ENCODE measurements at places on chromosomes 2 and 18.
A peak's percentile ranks its signal among the peaks of the same experiment; 100 is the strongest.

DNA sequence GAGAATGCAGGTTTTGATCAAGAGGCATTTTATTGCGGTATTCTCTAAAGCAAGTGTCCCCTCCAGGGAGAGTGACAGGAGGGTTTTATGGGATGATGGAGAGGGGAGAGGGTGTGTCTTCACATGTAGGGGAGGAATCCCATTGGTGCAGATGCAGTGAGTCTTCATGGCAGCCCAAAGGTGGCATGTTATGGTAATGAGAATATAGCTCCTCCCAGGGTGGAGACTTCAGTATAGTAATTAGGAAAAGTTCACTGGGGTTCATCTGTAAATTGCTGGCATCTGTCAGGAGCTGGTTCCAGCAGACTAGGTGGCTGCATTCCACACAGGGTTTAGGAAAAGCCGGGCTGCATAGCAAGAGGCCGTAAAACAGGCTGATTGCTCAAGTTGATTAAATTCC, 230.7 kb upstream of the CCDC68 start:
- DNase-seq: no peak

GRCh38 chr2:144156736-144157640, 362.9 kb downstream of the ZEB2 start:
- DNase-seq: no peak

GRCh38 chr18:6405237-6406074, 9.3 kb downstream of the L3MBTL4 start:
- no peak for DNase-seq

- DNase-seq: no peak
Measured at GRCh38 chr2:179932786-179933185, 71.4 kb upstream of the ZNF385B start.

GRCh38 chr2:96952016-96952750, 34.2 kb downstream of the FAM178B start:
- peak; percentile 47 for DNase-seq

DNA sequence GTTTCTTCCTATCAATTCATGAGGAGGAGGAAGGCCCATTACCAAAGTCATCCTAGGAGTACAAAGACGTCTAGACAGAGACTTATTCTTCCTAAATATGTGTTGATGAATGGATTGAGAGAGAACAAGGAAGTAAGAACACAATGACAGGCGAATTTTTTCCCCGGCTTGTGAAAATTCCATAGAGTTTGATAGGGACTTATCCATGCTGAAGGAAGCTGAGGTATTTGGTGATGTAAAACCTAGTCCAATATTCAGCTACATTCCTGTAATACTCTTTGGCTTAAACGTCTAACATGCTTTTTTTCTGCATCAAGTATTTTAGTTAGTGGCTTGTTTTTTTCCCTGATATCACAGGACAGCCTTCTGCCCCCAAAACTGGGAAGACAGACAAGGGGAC, 121.9 kb upstream of the MYT1L start:
- no peak for DNase-seq

DNA sequence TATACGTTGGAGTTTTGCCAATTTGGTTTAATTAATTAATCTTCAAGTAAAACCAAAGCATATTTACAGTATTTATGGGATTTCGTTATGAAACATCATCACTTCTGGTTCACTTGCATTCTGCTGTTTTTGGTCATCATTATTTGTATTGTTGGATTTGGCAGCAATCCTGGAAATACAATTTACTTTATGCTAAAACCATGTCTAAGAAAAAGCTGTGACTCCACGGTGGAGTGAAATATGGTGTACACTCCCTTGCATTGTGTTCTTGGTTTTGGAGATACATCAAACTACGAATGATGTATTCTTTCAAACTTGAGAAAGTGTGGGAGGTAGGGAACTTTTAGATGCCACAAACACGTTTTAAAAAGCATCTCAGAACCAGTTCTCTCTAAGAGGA, 106.4 kb downstream of the CTAGE1 start:
- no peak for DNase-seq

GRCh38 chr2:152559008-152559407, 158.3 kb downstream of the PRPF40A start:
- DNase-seq: no peak

GRCh38 chr2:100819370-100820272, at the start of gene NPAS2:
TSS of gene NPAS2 (plus strand) at chr2:100820139. CDS start at chr2:100904755, 84,616 bp downstream.
- DNase-seq: peak; percentile 76

- no peak for DNase-seq
Measured at GRCh38 chr2:88345842-88346241, 106.7 kb downstream of the FOXI3 start.
